ENCODE measurements at places on chromosomes 13 and 19.

DNA sequence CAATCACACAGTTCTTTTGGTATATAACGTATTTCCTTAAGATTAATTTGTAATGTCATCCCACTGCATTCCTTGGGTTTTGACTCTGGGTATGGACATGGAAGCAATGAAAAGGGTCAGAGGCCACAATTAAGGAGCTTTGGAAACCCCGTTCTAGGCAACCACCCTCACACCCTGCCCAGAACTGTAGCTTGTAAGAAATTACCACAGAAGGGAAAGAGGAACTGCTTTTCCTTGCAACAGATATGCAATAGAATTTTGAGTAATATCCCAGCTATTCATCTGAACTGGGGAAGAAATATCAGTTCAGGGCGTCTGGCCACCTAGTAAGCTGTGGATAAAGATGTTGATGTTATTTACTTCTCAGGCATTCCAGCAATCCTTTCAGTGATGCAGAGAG is 985 bp upstream of the CLC start:
- DNase-seq: no peak

DNA sequence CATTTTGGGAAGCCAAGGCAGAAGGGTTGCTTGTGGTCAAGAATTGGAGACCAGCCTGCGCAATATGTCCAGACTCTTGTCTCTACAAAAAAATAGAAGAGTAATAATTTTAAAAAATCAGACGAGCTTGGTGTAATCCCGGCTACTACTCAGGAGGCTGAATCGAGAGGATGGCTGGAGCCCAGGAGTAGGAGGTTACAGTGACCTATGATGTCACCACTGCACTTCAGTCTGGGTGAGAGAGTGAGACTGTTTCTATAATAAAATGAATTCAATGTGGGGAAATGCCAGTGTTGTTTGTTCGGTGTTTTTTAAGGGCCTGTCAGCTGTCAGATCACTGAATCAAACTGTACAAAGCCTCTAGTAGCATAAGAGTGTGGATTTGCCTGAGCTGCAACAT is 1.2 kb upstream of the FBXL3 start:
- no peak for DNase-seq

GRCh38 chr19:50542943-50543342 is 25.3 kb downstream of the LRRC4B start:
- DNase-seq: no peak

- DNase-seq: no peak
Measured at GRCh38 chr13:27393101-27393500, 31.3 kb upstream of the GTF3A start.

GRCh38 chr19:41920882-41921576 is 7.2 kb downstream of the ERFL start:
- DNase-seq: no peak

GRCh38 chr13:44300895-44301638 is 72.6 kb upstream of the SERP2 start:
- DNase-seq: peak; percentile 26

DNA sequence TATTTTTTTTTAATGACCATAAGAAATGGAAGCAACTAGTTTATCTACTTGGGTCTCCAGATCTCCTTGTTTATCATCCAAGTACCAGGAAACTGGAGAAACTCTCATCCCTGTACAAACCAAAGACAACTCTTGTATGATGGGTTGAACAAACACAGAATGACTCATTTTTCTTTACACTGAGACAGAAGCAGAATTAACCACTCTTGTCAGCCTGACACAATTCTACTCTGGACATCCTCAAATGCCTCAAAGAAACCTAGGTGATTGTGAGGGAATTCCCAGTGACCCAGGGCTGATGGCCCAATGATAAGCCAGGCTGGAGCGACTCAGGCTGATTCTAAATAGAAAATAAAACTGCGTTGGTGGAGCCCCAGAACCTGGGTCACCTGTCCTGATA is 151.5 kb downstream of the ZNF737 start:
- no peak for DNase-seq

- no peak for DNase-seq
Measured at GRCh38 chr19:19062454-19063182, 1.2 kb upstream of the SLC25A42 start.

DNA sequence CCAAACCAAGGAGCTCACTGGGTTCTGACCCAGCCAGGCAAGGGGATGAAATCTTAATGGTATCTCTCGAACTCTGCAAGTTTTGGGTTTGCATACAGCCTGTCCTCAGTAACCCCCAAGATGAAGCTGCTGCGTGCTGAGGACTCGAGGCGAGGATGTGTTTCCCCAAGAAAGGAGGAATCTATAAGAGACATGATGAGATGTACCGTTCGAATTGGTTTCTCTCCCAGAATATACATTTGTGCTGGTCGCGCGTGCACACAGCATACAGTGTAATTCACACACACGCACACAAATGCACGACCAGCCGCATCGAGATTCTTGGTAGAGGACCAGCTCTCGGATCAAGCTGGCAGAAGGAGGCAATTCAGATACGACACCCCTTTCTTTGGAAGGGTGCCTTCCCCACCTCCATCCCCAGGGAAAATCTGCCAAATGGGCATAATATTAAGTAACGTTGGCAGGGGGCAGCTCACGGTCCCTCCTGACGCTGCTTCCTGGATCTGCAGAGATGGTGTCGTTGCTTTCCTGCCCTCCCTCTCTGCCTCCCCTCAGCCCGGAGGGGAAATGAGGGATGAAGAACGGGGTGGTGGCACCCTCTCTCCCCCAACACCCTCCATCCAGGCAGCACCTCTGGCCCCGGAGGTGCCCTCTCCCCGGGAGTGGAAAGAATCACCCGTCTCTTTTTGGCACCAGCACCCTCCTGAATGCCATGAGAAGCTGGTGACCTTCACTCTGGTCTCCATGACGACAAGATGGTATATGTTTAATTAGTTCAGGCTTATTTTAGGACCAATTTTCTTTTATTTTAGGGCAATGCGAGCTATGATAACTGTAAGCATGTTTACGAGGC is 310.2 kb downstream of the ZNF536 start:
- DNase-seq: no peak

DNA sequence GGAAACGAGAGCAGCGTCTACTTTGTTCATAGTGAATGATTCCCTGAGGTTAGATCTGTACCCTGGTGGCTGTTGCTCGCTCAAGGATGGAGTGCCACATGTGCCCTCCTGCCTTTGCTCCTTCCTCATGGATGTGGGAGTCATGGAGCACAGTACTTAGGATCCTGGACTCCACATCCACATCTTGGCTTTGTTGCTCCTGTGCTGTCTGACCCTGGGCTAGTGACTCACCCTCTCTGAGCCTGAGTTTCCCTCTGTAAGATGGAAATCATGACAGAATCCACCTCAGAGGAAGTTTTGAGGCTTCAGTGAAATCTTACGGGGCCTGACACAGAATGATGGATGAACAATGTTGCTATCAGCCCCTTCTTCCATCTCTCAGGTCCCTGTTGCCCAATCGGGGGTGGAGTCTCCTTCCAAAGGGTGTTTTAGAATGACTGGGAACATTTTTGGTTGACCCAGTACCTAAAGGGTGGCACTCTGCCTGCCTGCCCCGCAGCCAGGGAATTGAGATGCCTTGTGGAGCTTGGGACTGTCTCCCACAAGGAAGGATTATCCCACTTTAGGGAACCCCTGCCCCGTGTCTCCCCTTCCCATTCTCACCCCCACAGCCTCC is 9.8 kb upstream of the TIMM50 start:
- DNase-seq: no peak

DNA sequence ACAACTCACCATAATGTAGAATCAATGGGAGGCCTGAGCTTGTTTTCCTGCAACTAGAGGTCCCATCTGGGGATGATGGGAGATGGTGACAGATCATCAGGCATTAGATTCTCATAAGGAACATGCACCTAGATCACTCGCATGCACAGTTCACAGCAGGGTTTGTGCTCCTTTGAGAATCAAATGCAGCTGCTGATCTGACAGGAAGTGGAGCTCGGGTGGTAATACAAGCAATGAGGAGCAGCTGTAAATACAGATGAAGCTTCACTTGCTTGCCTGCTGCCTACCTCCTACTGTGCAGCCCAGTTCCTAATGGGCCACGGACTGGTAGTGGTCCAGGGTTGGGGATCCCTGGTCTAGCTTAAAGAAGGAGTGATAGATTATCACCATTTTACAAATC is 33.0 kb downstream of the KPNA3 start:
- DNase-seq: no peak

- DNase-seq: no peak
Measured at GRCh38 chr19:16136185-16136999, 7.1 kb upstream of the HSH2D start.

DNA sequence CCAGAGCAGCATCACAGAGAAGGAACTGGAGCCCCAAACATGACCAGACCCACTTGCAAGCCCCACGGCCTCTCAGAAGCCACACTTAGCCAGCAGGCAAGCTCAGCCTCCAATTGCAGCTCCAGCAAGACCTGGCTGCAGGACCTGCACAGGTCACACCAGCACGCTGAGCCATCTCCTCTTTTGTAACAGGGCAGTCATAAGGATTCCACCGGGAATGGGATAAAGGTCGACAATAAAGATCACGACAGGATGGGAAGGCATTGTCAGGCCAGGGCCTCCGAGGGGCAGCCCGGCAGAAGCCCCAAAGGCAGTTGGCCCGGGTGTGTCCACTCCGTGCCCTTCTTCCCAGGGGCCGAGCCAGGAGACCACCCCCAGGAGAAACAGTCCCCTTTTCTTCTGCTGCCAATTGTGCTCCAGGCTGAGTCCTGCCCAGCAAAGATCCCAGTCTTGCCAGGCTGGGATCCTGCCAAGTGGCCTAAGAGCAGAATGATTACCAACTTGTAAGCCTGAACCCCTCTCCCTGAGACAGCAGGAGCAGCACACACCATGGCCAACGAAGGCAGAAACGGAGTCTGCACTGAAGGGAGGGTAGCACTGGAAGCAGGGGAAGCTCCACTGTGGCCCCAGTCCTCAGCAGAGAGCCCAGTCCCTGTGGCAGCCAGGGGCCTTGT is 12.5 kb downstream of the PEPD start:
- no peak for DNase-seq

GRCh38 chr19:19366434-19367396 is 38.8 kb upstream of the GATAD2A start:
- peak; percentile 82 for DNase-seq

DNA sequence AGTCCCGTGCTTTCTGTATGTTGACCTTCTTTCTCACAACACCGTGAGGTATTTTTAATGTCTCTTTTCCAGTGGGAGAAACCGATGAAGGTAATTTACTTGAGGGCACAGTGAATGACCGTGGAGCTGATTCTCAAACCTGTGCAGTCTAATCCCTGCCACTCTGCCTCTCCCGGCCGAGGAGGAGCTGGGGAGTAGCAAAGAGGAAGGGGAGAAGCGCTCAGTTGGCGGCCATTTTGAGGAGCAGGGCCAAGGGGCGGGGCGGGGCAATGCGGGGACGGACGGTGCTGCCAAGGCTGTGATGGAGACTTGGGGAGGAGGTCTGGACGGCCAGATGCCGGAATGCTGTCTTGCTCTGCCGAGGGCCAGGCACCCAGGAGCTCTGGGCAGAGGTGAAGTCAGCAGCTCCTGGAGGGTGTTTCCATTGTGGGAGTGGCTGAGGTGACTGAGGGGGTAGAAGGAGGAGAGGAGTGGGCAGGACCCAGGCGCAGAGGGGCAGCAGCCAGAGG is 12.4 kb upstream of the RANBP3 start:
- DNase-seq: no peak

DNA sequence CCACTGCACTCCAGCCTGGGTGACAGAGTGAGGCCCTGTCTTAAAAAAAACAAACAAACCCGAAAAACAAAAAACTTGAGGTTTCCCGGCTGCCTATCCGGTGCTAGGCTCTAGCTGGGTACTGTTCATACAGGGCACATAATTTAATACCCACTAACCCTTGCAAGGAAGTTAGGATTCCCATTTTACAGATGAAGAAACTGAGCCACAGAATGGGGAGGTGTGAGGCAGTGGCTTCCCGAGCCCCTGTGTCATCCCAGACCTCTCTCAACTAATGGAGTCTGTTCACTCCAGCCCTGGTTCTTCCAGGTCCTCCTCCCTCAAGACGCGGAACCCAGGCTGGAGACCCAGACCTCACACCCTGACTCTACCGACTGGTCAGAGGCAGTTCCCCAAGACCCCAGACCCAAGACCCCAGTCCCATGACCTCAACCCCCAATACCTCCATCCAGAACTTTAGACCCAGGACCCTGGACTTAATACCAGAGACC is 576 bp downstream of the APBA3 start:
- DNase-seq: no peak

- DNase-seq: no peak
Measured at GRCh38 chr19:1015061-1015781, 5.7 kb downstream of the TMEM259 start.

GRCh38 chr19:8334458-8335342 is 8.4 kb downstream of the KANK3 start:
- DNase-seq: peak; percentile 62

DNA sequence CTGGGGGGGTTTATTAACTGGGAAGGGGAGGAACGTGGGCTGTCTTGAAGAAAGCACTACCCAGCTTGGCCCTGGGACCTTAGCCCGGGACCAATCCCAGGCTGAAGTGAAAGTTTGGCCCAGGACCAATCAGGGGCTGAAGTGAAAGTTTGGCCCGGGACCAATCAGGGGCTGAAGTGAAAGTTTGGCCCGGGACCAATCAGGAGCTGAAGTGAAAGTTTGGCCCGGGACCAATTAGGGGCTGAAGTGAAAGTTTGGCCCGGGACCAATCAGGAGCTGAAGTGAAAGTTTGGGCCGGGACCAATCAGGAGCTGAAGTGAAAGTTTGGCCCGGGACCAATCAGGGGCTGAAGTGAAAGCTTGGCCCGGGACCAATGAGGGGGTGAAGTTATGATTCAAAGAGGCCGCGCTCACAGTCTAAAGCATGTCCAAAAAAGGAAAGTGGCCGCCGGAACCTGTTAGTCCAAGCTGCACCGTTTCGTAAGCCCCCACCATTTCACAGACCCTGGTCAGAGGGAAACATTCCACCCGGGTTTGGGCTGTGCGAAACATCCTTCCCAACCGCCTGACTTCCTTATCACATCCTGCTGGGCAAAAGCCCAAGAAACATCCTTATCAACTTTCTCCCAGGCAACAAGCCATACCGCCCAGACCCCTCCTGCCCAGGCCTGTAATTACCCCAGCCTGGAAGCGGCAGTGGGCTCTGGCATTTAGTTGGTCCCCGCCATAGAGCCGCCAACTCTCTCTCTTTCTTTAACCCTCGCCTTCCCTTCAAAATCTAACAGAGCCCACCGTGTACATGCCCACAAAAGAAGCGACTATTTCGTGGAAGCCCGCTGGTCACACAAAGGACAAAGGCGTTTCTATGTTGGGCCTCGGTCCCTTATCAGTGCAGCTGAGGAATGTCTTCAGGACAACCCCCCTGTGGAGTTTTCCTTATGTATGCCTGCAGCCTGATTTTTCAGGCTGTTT is 1.1 kb downstream of the ZNF850 start:
- peak; percentile 59 for DNase-seq

All from GM10248 (cell line).